ENCODE measurements at places on chromosomes 11 and 22.
A peak's percentile ranks its signal among the peaks of the same experiment; 100 is the strongest.

DNA sequence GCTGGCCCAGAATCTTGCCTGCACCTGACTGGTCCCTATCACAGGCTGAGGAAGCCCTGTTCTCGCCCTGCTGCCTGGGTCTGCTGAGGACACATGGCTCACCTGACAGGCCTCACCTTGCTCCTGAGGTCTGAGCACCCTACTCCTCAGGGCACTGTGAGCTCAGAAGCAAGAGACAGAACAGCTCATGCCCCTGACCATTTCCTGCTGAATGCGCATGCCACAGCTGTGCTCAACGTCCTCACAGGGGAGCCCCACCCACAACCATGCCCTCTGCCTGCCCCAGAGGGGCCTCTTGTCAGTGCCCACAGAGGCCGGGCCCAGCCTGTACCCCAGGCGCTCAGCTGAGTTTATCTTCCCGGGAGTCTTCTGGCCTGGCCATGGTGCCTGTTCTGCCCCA lies 2.8 kb upstream of the TSPO start:
- DNase-seq: no peak

DNA sequence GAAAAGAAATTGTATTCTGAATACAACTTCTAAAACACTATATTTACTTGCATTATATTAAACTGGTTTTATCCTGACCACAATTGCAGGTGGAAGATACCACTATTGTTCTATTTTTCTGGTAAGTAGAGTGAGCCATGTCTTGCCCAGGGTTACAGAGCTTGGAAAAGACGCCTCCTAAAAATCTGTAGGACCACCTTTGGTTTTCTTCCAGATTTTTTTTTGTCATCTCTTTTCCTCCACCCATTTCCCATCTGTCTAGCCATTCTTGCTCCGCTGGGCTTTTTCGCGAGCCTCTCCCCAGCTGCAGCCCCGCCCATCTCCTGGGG lies 294 bp upstream of the MTMR3 start:
- DNase-seq: no peak

DNA sequence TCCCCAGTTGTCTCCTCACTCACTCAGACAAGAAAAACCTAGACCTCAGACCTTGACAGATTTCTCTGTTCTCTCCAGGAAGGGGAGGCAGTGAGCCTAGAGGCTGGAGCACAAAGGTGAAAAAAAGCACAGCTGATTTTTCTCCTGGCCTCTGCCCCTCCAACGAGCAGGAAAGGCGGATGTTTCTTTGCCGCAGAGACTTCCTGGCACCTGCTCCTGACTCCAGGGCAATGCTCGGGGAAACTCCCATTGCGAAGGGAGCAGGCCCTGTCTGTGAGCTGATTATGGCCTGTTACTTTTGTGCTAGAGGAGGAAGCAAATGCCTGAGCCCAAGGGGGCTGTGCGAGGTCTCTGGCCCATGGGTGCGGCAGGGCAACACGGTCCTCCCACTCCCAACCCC lies 25.4 kb downstream of the MS4A10 start:
- no peak for DNase-seq

DNA sequence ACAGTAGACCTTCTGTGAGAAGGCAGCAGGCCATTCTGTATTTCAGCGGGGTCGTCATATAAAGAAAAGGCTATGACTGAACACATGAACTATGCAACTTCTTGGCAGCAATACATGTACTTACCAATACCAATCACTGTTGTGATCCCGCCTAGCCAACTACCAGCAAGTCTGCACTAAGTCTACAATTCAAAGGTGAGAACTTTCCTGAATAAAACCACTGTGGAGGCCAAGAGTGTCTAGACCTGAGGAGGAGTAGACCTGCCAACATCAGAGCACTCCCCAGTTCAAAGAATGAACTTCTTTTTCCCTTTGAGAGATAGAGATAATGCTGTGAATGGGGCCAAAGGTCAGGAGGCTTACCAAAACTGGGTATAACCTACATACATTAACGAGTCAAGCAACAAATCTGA lies 108.2 kb downstream of the SIK3 start:
- DNase-seq: no peak

- no peak for DNase-seq
These were observed 93.0 kb downstream of the SLC1A2 start for GRCh38 chr11:35326266-35326879.

DNA sequence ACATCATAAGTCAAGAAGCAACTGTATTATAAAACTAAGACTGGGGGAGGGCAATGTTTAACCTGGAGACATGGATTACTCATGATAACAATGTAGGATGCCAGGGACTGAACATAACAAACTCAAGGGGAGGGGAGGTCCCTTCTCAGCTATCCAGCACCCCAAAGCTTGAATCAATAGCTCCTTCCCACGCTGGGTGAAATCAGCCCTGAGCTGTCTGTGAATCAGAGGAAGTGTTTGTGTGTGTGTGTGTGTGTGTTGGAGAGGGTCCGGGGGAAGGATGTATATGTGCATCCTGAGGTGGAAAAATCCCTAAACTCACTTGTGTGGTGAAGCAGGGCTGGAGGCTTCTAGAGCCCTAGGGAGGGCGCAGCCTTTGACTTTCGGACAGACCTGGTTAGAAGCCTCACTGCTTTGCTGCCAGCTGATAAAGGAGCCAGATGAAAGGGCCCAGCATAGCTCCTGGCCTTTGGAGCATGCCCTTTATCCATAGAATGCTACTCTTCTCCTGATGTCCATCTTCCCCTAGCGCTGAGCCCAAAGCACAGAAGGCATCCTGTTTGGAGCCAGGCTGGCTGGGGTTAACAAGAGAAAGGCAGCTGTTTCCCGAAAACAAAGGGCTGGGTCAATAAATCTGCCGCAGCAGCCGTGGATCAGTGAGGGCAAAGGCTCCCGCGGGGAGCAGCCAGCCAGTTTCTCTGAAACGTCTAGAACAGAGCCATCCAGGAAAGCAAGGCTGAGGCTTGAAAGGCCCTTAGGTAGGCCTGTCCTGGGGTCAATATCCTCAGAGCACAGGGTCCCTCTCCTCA lies 35.8 kb downstream of the TNKS1BP1 start:
- no peak for DNase-seq

GRCh38 chr22:42860968-42861367 lies 3.9 kb upstream of the ARFGAP3 start:
- no peak for DNase-seq

DNA sequence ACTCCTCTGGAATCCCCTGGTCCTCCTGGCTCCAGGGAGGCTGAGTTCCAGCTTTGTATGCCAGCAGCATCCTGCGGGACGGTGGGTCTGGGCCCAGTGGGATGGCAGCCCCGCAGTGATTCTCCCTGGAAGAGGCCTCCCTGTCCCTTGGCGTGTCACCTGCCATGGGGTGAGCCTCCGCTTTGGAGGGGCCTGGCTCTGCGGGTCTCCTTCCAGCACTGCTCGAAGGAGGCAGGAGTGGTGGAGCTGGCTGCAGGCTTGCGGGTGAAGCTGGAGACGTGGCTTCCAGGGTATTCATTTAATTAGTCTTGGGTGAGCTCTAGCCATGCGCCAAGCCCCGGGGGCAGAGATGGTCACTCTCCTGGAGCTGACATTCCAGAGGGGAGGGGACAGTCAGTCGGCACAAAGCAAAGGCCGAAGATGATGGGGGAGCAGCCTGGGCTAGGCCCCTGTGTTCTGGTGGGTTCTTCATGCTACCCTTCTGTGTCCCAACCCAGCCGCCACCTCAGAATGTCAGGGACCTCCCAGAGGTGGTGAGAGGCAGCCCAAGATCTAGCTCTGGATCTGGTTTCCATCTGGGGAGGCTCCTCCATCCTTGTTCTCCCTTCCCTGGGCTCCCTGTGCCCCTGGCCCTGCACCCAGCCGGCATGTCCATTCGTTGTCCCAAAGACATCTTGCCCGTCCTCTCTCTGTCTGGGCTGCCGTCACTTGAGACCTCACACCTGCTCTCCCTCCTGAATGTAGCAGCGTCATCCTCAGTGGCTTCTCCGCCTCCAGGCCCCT lies 1332.5 kb downstream of the BRD1 start:
- DNase-seq: no peak

DNA sequence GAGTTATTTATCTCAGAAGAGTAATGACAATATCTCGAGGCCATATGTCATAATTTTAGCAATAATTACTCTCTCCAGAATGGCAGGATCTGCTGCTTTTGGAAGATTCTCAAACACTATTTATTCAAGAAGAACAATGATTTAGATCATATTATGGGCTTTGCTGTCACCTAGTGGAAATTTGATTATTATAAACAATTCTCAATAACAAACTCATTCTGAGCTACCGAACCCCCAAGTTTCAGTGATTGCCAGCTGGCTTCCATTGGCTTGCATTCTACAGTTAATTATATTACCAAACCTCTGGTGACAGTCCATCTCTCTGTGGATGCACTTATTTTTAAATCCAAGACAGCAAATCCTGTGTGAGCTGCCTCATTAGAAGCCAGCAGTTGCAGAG lies 27.9 kb upstream of the SLC36A4 start:
- no peak for DNase-seq

DNA sequence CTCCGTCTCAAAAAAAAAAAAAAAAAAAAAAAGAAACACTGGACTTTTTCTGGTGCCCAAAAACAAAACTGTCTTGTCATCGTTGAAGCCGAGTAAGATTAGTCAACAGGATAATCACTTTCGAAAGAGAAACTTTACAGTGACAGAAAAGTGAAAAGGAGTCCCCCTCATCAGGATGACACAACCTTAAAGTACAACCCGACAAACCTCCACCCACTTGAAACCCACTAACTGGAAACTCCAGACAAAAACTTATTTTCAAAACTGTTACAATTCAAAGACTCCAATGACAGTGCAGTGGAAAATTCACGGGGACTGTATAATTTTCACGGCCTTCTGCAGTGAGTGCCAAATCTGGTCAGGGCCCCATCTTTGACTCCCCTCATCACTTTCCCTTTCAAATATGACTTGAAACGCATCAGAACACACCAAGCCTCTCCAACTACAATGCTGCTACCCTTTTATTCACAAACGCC lies 1.3 kb downstream of the DENND5A start:
- peak; percentile 49 for DNase-seq

DNA sequence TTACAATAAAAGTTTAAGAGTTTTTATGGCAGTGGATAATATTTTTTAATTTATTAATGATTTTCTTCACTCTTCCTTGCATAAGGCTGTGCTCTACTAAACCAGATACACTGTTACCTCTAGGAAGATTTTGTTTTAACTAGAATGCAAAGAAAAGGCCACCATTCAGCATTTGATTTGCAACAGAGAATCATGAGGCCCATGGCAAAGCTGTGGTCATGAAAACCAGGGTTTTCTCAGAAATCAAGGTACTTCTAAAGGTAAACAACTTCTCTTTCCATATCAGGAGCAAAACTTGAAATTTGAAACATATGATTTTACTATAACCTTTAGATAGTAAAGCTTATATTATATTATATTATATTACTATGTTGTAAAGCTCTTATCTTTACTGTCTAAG lies 94.4 kb downstream of the FAM76B start:
- DNase-seq: no peak

DNA sequence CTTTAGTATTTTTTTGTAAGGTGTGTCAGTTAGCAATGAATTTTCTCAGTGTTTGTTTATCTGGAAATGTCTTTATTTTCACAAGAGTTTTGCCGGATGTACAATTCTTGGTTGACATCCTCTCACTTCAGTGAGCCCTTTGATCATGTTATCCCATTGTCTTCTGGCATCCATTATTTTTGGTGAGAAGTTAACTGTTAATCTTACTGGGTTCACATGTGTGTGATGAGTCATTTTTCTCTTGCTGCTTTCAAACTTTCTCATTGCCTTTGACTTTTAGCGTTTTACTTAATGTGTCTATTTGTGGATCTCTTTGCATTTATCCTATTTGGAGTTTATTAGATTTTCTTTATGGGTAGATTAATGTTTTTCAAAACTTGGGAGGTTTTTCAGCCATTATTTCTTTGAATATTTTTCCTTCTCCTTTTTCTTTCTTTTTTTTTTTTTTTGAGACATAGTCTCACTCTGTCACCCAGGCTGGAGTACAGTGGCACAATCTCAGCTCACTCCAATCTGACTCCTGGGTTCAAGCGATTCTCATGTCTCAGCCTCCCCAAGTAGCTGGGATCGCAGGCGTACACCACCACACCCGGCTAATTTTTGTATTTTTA lies 100.5 kb upstream of the RRM1 start:
- DNase-seq: no peak

GRCh38 chr22:36267058-36267457 lies 14.1 kb downstream of the APOL1 start:
- DNase-seq: no peak

DNA sequence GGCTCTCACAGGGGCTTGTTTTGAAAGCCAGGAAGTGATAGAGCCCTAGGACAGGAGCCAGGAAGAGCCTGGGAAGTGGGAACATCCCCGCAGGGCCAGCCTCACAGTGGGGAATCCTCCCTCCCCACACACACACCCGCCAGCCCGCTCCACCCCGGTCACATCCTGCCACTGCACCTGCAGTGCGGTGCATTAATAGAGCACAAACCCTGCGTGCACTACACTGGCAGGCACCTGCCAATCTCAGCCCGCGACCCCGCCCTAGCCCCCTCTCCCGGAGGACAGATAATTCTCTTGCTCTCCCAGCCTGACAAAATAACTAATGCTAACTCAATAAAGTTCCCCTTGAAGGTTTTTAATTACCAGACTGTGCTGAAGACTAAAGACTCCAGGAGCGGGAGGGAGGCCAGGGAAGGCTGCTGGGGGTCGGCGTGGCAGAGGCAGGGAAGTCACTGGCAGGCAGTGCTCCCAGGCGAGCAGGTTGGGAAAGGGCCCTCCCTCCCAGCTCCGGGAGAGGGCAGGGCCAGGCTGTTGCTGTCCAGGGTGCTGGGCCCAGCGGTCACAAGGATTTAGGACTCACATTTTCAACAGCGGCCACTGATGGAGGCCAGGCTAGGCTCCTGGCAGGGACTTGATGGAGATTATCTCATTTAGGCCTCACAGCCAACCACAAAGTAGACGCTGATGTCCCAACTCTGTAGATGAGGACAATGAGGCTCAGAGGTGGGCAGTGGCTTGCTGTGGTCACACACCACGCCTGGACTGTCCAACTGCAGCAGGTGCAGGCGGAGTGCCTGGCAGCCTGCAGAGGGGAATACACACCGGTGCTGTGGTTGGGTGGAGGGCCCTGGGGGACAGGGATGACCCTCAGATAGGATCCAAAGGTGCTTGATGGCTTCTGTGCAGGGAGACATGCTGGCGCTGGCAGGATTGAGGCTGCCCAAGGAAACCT lies 23.9 kb upstream of the TCF20 start:
- DNase-seq: no peak

GRCh38 chr11:58609723-58610122 lies 12.7 kb upstream of the CNTF start:
- no peak for DNase-seq

- DNase-seq: no peak
These were observed 30.1 kb upstream of the OAF start for GRCh38 chr11:120180551-120181232.

DNA sequence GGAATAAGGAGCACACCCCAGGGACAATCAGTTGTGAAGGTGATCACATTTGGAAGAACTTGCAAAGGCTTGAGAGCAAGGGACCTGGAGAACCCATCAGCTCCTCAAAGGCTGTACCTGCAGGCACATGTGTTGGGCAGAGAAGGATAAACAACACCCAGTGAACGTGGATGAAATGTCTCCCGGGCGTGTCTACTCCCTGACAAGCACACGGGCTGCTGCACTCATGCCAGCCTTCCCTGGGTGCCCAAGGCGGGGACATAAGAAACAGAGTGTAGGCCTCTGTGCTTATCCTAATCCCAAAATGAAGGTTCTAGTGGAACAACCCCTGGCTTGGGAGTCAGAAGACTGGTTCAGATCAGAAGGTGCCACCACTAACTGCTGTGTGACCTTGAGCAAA lies 46.7 kb downstream of the DSCAML1 start:
- no peak for DNase-seq

- DNase-seq: no peak
These were observed 14.9 kb downstream of the ADORA2A start for GRCh38 chr22:24442352-24442744.
